ENCODE measurements at places on chromosomes 13 and 19.

DNA sequence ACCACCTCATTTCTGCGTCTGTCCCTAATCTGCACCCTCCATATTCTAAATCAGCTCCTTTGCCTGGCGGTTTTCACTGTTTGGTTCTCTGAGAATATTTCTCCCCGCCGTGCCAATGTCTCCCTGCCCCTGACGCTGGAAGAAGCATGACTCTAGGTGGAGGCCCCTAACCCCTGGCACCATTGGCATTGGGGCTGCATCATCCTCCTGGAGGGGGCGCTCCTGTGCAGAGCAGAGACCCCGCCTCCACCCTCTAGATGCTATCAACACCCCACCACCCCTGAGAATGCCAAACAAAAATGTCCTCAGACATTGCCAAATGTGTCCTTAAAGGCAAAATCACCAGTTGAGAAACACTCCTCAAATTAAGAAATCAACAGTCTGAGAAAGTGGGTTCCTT, 6.5 kb downstream of the ZSCAN5B start:
- no peak for DNase-seq
- no peak overlapping the region for H3K4me3 ChIP-seq
- no peak overlapping the region for H3K27ac ChIP-seq

DNA sequence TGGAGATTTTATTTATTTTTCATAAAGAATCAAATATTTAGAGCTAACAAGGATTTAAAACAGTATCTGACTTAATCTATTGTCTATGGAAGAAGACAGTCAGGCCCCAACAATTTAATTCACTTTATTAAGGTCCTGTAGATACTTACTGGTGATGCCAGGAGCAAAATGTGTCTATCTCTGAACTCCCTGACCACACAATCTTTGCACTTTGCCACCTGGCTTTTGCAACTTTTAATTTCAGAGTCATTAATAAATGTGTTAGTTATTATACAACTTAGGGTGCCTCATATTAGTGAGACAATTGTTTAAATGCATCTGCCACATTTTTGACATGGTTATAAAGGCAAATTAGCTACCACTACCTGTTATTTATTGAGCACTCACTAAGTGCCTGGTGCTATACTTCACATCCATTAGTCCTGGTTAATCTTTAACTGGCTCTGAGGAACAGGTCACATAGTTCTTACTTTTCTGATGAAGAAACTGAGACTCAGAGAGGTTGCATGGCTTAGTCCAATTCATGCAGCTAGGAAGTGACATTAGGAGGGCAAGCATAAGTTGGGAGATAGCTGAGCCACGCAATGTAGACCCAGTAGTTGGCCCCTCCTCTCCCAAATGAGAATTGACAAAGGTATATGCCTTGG, 297.9 kb downstream of the DCT start:
- H3K4me1 ChIP-seq: no peaks in the 10 kb centered on the region
- H3K4me3 ChIP-seq: no peak overlapping the region
- no peak overlapping the region for H3K27ac ChIP-seq
- no peaks in the 10 kb centered on the region for H3K27me3 ChIP-seq
- no peak for DNase-seq

DNA sequence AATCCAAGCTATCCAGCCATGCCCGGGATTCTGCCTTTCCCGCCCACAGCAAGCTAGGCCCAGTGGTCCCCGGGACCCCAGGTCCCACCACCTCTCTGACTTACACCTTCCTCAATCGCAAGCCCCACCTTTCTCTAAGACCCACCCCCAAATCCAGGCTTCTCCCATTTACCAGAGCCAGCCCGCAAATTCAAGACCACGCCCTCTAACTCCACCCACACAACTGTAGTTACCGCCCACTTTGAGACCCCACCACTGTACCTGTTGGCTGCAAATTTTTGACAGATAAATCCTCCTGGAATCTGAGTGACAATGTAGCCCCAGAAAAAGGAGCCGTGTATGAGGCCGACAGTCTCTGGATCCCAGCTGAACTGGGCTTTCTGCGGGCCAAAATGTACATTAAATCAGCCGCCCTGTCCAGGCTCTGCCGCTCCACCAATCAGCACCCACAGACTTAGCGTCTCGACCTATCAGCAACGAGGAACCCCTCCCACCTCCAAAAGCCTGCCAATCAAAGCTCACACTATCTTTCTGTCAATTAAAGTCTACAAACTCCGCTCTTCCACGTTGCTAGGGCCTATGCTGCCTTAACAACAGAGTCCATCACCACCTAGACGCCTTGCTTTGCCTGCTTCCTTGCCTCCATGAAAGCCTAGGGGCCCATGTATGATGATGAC, 6.3 kb downstream of the SLC17A7 start:
- H3K4me3 ChIP-seq: no peak overlapping the region
- no peaks in the 10 kb centered on the region for H3K36me3 ChIP-seq
- peak; percentile 54 for DNase-seq
- no peak overlapping the region for H3K27ac ChIP-seq
- peaks cover 6% of the 10 kb centered on the region for H3K4me1 ChIP-seq

GRCh38 chr19:40398417-40399131, 8.6 kb upstream of the HIPK4 start:
- H3K27ac ChIP-seq: no peak overlapping the region
- peak overlapping the region; percentile 11 for H3K4me3 ChIP-seq
- no peak for DNase-seq

GRCh38 chr13:113639616-113640262, 18.3 kb downstream of the ATP4B start:
- H3K27me3 ChIP-seq: no peaks in the 10 kb centered on the region
- DNase-seq: peak; percentile 73
- H3K4me1 ChIP-seq: no peaks in the 10 kb centered on the region

DNA sequence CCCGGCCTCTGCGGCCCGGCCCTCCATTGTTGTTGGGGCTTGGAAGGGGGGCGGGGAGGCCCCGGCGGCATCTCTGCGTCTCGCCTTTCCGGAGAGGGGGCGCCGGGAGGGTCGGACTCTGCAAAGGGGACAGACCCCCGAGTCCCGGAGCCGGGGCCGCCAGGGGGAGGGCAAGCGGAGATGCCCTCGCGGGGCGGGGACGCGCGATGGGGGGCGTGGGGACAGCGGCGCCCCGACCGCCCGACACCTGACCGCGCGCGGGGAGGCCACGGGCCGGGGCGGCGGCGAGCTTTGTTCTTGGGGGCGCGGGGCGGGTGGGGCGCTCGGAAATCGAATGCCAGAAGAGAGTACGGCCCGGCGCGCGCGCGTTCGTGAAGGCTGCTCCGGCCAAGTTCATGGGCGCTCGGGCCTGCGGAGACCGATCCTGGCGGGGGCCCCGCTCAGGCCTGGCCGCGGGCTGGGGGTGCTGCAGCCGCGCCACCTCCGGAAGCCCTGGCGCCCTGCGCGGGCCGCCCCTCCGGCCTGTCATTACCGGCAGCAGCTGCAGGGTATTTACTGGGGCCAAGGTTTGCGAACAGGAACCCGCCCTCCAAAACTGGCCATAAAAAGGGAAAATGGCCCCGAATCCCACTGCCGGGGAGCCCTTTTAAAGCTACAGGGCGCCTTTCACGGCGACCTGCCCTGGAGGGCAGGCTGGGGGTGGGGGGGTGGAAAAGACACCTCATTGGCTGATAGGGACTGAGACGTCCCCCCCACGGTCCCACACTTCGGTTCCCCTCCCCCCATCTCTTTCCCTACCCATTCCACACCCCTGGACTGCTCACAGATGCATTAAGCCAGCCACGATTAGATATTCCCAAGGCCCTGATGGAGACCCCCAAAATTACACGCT, 11.1 kb upstream of the NANOS3 start:
- peak overlapping the region; percentile 55 for H3K27ac ChIP-seq
- no peaks in the 10 kb centered on the region for H3K36me3 ChIP-seq
- no peak for DNase-seq
- peak overlapping the region; percentile 83 for H3K4me3 ChIP-seq
- peaks cover 39% of the 10 kb centered on the region for H3K4me1 ChIP-seq

DNA sequence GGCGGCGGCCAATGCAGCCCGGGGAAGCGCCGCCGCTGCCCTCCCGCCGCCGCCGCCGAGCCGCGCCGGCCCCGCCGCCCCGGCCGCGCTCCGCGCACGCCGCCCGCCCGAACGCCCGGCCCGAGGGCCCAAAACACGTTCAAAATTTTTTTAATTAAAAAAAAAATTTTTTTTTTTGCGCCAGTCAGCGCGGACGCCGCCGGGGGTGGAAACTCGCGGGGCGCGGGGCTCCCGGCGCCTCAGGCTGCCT, 468 bp downstream of the HMGB1 start:
- H3K4me3 ChIP-seq: peak overlapping the region; percentile 80
- peaks cover 18% of the 10 kb centered on the region for H3K36me3 ChIP-seq
- H3K27ac ChIP-seq: peak overlapping the region; percentile 100
- peaks cover 35% of the 10 kb centered on the region for H3K4me1 ChIP-seq
- no peak for DNase-seq

DNA sequence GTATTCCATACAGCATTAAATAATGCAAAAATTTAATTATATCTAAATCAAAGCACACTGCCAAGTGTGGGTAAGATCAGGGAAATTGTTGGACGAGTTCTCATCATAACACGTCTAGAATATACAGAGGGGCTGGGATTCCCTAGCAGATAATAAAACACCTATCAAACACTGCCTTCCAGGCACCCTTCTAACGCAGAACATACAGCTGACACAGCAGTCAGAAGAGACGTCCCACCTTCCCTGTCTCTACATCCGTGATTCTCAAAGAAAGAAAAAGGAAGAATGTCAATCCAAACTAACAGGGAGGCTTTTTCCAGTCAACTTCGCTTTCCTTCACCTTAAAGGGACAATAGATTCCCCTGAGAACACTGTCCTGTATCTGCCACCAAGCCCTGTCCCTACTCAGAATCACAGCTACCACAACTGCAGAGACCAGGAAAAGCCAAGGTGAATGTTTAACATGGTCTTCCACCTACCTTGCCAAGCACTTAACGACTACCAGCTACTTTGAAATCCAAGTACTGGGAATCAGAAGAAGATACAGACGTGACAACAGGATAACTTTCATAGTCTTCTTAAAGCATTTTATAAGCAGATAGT, 38.5 kb downstream of the TBC1D4 start:
- H3K36me3 ChIP-seq: no peaks in the 10 kb centered on the region
- H3K4me3 ChIP-seq: no peak overlapping the region
- no peak for DNase-seq
- H3K4me1 ChIP-seq: peaks cover 36% of the 10 kb centered on the region

GRCh38 chr19:27891411-27891810, 1321.5 kb downstream of the UQCRFS1 start:
- no peak overlapping the region for H3K4me3 ChIP-seq
- H3K4me1 ChIP-seq: no peaks in the 10 kb centered on the region
- no peak for DNase-seq
- no peak overlapping the region for H3K27ac ChIP-seq

DNA sequence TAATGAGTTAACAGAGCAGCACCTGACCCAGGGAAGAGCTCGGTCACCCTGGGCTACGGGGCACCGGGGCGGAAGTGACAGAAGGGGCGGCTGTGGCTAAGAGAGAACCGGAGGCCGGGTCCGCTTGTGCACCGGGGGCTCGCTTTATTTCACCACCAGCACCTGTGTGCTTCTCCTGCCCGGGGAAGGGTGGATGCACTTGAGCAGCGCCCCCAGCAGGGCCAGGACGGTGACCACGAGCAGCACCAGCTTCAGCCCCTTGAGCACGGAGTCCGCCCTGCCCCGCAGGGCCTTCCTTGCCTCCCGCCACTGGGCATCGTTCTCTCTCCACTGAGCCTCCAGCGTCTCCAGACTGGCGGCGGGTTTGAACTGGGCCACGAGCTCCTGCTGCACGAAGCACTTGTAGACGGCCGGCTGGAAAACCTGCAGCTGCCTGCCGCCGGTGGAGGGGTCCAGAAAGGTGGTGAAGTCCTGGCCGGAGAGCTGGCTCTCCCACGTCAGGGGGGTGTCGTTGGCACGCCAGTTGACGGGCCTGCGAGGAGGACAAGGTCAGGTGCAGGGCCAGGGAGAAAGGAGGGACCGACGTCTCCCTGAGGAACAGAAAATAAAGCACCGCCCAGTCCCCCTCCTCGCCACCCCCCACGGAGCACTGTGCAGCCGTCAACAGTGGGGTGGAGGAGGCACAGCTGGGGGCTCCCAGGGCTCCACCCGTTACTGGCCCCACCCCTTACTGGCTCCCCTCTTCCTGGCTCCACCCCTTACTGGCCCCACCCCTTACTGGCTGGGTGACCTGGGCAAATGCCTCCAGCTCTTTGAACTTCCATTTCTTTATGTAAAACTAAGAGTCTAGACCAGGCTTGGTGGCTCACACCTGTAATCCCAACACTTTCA, 3.6 kb downstream of the FAM187B start:
- no peak overlapping the region for H3K27ac ChIP-seq

DNA sequence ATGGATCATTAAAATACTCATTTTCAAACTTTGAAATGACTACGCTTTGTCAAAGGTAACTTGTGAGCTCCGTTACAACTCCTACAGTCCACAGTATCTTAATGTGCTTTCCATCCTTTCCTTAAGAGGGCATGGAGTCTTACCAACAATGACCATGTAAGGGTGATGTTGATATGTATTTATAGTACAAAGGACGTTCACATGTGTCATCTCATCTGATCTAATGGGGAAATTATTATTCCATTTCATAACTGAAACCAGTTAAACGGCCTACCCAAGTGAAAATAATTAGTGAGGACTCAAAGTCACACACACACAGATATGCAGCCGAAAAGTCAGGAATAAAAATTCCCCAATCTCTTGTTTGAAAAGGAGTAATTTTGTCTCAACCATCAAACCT, 9.6 kb downstream of the USP12 start:
- no peaks in the 10 kb centered on the region for H3K36me3 ChIP-seq
- H3K4me1 ChIP-seq: peaks cover 38% of the 10 kb centered on the region
- no peaks in the 10 kb centered on the region for H3K27me3 ChIP-seq
- DNase-seq: no peak

DNA sequence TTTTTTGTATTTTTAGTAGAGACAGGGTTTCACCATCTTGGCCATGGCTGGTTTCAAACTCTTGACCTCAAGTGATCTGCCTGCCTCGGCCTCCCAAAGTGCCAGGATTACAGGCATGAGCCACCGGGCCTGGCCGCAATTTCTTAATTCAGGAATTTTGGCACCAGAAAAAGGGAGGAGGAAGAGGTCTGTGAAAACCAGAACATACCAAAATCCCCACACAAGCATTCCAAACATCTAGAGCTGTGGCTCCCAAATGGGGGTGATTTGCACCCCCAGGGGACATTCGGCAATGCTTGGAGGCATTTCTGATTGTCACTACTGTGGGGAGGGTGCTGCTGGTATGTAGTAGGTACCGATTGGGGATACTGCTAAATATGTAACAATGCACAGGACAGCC, 40.2 kb upstream of the ABCC4 start:
- H3K36me3 ChIP-seq: no peaks in the 10 kb centered on the region
- no peak for DNase-seq
- no peaks in the 10 kb centered on the region for H3K27me3 ChIP-seq
- H3K4me3 ChIP-seq: no peak overlapping the region
- H3K4me1 ChIP-seq: no peaks in the 10 kb centered on the region
- H3K27ac ChIP-seq: no peak overlapping the region

DNA sequence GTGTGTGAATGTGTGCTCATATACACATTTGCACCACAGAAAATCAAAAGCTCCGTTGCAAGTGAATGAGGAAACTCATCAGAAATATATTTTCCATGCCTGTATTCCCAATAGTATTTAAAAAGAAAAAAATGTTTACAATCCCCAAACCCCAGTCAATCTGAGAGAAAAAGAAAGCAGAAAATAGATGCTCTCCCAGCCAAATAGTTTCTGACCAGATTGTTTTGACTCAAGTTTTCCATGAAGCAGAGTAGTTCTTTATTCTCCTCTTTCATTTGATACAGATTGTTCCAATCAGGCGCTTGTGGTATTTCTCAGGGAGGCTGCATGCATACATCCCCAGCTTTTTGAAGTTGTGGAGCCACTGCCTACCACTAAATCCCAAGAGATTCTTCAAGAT, 110.6 kb downstream of the STARD13 start:
- H3K27ac ChIP-seq: peak overlapping the region; percentile 12
- H3K4me1 ChIP-seq: peaks cover 5% of the 10 kb centered on the region
- H3K27me3 ChIP-seq: no peaks in the 10 kb centered on the region
- H3K4me3 ChIP-seq: no peak overlapping the region
- DNase-seq: no peak
- H3K36me3 ChIP-seq: no peaks in the 10 kb centered on the region
